ENCODE measurements at places on chromosomes 12 and 14.
A peak's percentile ranks its signal among the peaks of the same experiment; 100 is the strongest.

GRCh38 chr12:53770281-53770680, 18.5 kb upstream of the CISTR start:
- peaks cover 13% of the 10 kb centered on the region for H3K27me3 ChIP-seq
- no peak overlapping the region for H3K27ac ChIP-seq
- no peaks in the 10 kb centered on the region for H3K36me3 ChIP-seq
- DNase-seq, result no peak

DNA sequence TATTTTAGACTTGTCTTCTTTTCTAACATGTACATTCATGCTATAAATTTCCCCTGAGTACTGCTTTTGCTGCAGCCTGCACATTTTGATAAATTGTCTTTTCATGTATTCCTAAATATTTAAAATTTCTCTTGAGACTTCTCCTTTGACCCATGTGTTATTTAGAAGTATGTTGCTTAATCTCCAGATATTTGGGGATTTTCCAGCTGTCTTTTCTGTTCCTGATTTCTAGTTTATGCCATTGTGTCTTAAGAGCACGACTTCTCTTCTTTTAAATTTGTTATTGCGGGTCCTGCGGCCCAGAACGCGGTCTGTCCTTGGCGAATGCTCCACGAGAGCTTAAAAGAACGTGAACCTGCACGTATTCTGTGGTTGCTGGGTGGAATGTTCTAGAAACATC, 136.4 kb downstream of the KIF26A start:
- H3K27ac ChIP-seq, result no peak overlapping the region
- no peaks in the 10 kb centered on the region for H3K4me1 ChIP-seq
- no peaks in the 10 kb centered on the region for H3K27me3 ChIP-seq

GRCh38 chr12:42802785-42803189, 213.2 kb upstream of the PRICKLE1 start:
- H3K36me3 ChIP-seq, result no peaks in the 10 kb centered on the region
- no peak overlapping the region for H3K4me3 ChIP-seq
- H3K27me3 ChIP-seq, result no peaks in the 10 kb centered on the region
- H3K4me1 ChIP-seq, result no peaks in the 10 kb centered on the region

- H3K4me1 ChIP-seq, result no peaks in the 10 kb centered on the region
- no peak overlapping the region for H3K27ac ChIP-seq
- no peaks in the 10 kb centered on the region for H3K27me3 ChIP-seq
- no peaks in the 10 kb centered on the region for H3K36me3 ChIP-seq
- DNase-seq, result peak; percentile 45
- H3K4me3 ChIP-seq, result no peak overlapping the region
Measured at GRCh38 chr12:15268927-15269552, 47.8 kb upstream of the RERG start.

- peaks cover 28% of the 10 kb centered on the region for H3K4me1 ChIP-seq
- no peak overlapping the region for H3K4me3 ChIP-seq
- DNase-seq, result no peak
- H3K27ac ChIP-seq, result no peak overlapping the region
Measured at GRCh38 chr12:54734196-54734950, 86.2 kb upstream of the DCD start.

- DNase-seq, result no peak
- H3K27me3 ChIP-seq, result no peaks in the 10 kb centered on the region
- H3K27ac ChIP-seq, result peak overlapping the region; percentile 70
- peaks cover 24% of the 10 kb centered on the region for H3K36me3 ChIP-seq
Measured at GRCh38 chr14:99207456-99207855, 64.5 kb downstream of the BCL11B start.

- no peak overlapping the region for H3K27ac ChIP-seq
- no peaks in the 10 kb centered on the region for H3K36me3 ChIP-seq
- DNase-seq, result no peak
- no peaks in the 10 kb centered on the region for H3K4me1 ChIP-seq
Measured at GRCh38 chr12:126843915-126844669, 1422.9 kb upstream of the TMEM132C start.

- no peaks in the 10 kb centered on the region for H3K27me3 ChIP-seq
- DNase-seq, result no peak
- no peak overlapping the region for H3K27ac ChIP-seq
- no peaks in the 10 kb centered on the region for H3K4me1 ChIP-seq
Measured at GRCh38 chr12:86634456-86635410, 378.5 kb upstream of the MGAT4C start.

GRCh38 chr12:53791735-53792326, 40.1 kb upstream of the CISTR start:
- peaks cover 4% of the 10 kb centered on the region for H3K27me3 ChIP-seq
- no peaks in the 10 kb centered on the region for H3K36me3 ChIP-seq
- H3K27ac ChIP-seq, result no peak overlapping the region
- DNase-seq, result peak; percentile 13
- H3K4me1 ChIP-seq, result no peaks in the 10 kb centered on the region

DNA sequence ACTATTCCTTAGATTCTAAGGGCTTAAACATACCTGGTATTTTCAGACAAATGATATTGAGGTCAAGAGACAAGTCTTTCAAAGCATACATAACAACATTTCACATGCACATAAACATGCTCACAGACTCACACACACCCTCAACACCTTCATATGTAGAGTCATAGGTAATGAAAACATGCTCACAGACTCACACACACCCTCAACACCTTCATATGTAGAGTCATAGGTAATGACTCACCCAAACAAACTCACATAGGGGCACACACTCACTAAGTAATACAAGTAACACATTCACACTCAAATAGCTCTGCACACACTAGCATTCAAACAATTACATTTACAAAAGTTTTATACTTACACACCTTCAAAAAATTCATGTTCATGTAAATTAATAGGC, 975.5 kb downstream of the TMEM121 start:
- H3K27ac ChIP-seq, result no peak overlapping the region
- no peak overlapping the region for H3K4me3 ChIP-seq
- no peaks in the 10 kb centered on the region for H3K36me3 ChIP-seq
- peaks cover 16% of the 10 kb centered on the region for H3K4me1 ChIP-seq

GRCh38 chr12:94123127-94123526, 25.2 kb upstream of the PLXNC1 start:
- H3K36me3 ChIP-seq, result no peaks in the 10 kb centered on the region
- H3K4me3 ChIP-seq, result no peak overlapping the region
- no peak overlapping the region for H3K27ac ChIP-seq

DNA sequence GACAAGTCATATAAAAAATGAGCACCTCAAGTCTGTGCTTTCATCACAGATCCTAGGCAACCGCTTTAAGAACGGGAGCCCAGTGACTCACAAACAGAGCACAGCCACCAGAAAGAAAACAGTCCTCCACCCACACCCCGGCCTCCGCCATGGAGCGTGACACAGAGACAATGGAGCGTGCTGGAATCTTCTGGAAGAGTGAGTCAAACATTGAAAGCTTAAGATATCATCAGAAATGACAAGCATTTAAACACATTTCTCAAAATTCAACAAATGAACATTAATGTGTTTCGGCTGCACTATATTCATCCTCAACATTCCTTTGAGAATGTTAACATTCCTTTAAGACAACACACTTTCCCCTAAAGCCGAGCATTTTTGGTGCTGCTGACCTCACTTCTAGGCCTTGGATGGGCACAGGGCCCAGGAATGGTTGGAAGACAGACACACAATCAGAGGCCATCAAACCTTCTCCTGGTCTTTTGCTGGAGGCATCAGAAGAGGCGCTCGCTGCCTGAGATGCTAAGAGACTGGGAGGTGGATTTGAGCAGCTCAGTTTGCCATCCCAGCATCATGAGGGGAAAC, 23.6 kb upstream of the TMEM132D start:
- H3K4me1 ChIP-seq, result no peaks in the 10 kb centered on the region
- H3K27me3 ChIP-seq, result no peaks in the 10 kb centered on the region
- DNase-seq, result no peak
- H3K27ac ChIP-seq, result no peak overlapping the region

GRCh38 chr12:118982302-118982701, 961 bp downstream of the SRRM4 start:
- no peaks in the 10 kb centered on the region for H3K27me3 ChIP-seq
- no peak overlapping the region for H3K27ac ChIP-seq
- no peak overlapping the region for H3K4me3 ChIP-seq
- H3K36me3 ChIP-seq, result no peaks in the 10 kb centered on the region
- no peaks in the 10 kb centered on the region for H3K4me1 ChIP-seq
- no peak for DNase-seq

DNA sequence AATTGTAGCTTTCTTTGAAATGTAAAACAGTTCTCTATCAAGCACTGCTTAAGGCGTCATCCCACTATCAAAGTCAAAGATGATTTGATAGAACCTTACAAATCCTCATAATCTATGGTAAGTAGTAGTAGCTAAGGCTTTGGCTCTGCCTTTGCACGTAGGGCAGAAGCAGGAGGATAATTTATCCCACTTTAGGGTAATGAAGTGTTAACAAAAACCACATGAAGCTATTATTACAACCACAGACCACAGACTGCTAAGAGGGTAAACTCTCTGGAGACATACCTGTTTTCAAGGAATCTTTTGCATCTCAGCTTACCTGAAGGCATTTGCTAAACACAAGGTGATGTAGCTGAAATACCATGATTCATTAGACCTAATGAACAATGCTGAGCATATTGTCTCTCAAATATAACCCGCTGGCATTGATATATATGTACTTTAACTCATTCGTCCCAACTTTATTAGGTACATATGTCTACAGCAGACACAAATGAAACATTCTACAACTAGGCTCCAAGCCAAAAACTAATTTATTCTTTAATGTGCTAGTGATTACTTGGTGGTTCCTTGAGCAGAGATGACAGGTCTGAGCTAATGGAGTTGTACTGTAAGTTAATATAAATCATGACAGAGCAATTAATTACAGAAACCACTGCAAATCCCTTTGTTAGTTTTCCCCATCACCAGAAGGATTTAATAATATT, 368.8 kb downstream of the ETNK1 start:
- H3K27me3 ChIP-seq, result no peaks in the 10 kb centered on the region
- H3K4me3 ChIP-seq, result no peak overlapping the region
- no peak for DNase-seq
- no peaks in the 10 kb centered on the region for H3K36me3 ChIP-seq
- no peak overlapping the region for H3K27ac ChIP-seq
- no peaks in the 10 kb centered on the region for H3K4me1 ChIP-seq

DNA sequence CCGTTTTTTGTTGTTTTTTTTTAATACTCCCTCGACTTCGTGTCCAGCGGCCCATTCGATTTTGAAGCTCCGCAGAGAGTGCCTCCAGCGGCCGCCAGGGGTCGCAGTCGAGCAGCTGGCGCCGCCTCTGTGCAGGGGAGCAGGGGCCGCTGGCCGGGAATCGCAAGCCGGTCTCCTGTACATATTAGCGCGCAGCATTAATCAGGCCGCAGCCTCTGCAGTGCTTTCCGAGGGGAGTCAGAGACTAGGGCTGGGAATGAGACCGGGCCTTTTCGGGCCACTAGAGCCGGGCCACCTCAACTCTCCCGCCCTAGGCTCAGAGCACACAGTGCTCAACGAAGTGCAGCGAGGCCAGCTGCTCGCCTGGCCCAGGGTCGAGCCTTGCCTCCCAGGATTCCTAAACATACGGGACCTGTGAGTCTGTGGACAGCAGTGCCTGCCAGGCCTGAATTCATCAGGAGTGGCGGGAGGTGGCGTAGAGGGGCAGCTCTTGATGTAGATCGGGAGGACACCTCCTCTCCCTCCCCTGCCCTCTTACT, 81.8 kb downstream of the EMP1 start:
- H3K27ac ChIP-seq, result no peak overlapping the region
- H3K36me3 ChIP-seq, result no peaks in the 10 kb centered on the region
- H3K4me3 ChIP-seq, result no peak overlapping the region
- peaks cover 4% of the 10 kb centered on the region for H3K4me1 ChIP-seq
- peaks cover 10% of the 10 kb centered on the region for H3K27me3 ChIP-seq
- DNase-seq, result no peak

GRCh38 chr12:124026755-124027745, 54.0 kb downstream of the ZNF664 start:
- no peak for DNase-seq
- H3K4me3 ChIP-seq, result no peak overlapping the region
- H3K4me1 ChIP-seq, result no peaks in the 10 kb centered on the region

DNA sequence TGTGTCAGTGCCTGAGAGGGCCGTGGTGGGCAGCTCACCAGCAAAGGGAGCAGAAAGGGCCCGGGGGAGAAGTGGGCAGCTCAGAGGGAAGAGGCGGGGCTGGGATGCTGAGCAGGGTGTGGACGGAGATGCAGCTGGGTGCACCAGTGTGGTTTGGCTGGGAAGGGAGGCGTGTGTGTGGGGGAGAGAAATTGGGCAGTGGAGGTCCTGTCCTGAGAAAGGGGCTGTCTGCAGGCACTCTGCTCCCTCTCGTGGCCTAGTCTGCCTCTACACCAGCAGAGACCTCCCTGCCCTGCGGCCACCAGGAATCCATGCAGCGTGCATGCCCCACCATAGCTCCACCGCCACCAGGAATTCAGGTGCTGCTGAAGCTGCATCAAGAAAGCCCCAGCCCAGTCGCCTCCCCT, 6.4 kb downstream of the TMEM121 start:
- H3K4me1 ChIP-seq, result peaks cover 16% of the 10 kb centered on the region
- H3K27me3 ChIP-seq, result no peaks in the 10 kb centered on the region
- no peak overlapping the region for H3K27ac ChIP-seq

DNA sequence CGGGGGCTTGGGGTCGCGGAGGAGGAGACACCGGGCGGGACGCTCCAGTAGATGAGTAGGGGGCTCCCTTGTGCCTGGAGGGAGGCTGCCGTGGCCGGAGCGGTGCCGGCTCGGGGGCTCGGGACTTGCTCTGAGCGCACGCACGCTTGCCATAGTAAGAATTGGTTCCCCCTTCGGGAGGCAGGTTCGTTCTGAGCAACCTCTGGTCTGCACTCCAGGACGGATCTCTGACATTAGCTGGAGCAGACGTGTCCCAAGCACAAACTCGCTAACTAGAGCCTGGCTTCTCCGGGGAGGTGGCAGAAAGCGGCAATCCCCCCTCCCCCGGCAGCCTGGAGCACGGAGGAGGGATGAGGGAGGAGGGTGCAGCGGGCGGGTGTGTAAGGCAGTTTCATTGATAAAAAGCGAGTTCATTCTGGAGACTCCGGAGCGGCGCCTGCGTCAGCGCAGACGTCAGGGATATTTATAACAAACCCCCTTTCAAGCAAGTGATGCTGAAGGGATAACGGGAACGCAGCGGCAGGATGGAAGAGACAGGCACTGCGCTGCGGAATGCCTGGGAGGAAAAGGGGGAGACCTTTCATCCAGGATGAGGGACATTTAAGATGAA, 630 bp downstream of the FOS start:
- H3K36me3 ChIP-seq, result no peaks in the 10 kb centered on the region
- H3K27me3 ChIP-seq, result peaks cover 6% of the 10 kb centered on the region
- H3K4me3 ChIP-seq, result peak overlapping the region; percentile 89
- peak; percentile 72 for DNase-seq

GRCh38 chr12:51820526-51821439, 27.7 kb downstream of the FIGNL2 start:
- peaks cover 8% of the 10 kb centered on the region for H3K4me1 ChIP-seq
- H3K27me3 ChIP-seq, result no peaks in the 10 kb centered on the region
- H3K4me3 ChIP-seq, result no peak overlapping the region
- DNase-seq, result peak; percentile 76

GRCh38 chr12:32671930-32672780, 6.9 kb upstream of the DNM1L start:
- no peaks in the 10 kb centered on the region for H3K36me3 ChIP-seq
- H3K4me3 ChIP-seq, result no peak overlapping the region
- H3K27me3 ChIP-seq, result no peaks in the 10 kb centered on the region
- no peaks in the 10 kb centered on the region for H3K4me1 ChIP-seq

DNA sequence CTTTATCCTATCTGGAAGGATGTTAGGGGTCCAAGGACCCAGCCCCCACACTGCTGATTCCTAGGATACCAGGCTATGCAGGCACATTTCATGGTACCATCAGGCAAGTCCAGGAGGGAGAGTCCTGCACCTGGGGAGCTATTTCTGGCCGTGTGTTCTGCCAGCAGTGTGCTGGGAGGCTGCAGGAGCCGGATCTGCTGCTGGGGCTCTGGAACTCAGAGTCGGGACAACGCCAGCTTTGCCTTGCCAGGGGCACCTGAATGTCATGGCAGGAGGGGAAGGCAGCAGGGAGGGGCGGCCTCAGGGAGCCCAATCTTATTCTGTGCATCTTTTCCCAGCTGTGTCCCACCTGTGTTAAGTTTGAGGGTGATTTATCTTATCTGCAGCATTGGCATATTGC, 17.8 kb downstream of the SRRM4 start:
- no peaks in the 10 kb centered on the region for H3K27me3 ChIP-seq
- no peak overlapping the region for H3K27ac ChIP-seq
- H3K4me3 ChIP-seq, result no peak overlapping the region
- DNase-seq, result no peak
